DMS 273 treated with DMSO at 0.1 percent for 48 hours (cell line): ENCODE measurements at places on chromosomes 3 and 15.

DNA sequence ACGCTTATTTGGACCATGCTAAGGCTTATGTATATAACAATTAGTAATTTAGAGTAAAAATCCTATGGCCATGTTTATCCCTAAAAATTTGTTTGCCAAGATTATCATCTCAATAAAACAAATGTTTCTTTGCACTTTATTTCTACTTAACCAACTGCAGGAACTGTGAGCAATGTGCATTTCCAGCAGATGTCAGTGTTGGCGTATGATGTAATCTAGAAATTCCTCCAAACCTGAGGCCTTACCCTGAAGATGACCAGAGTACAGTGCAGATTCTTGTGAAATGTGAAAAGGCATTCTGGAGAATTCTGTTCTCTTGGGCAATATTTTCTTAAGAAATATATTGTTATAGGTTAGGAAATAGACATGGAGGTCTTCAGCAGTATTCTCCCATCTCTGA, 205.9 kb downstream of the MBNL1 start:
- no peak for DNase-seq

- no peak for DNase-seq
Measured at GRCh38 chr3:11140713-11141104, 13.6 kb upstream of the HRH1 start.

- no peak for DNase-seq
Measured at GRCh38 chr15:47066392-47066791, 650.9 kb upstream of the SEMA6D start.

- no peak for DNase-seq
Measured at GRCh38 chr3:78689378-78689777, 1078.4 kb downstream of the ROBO1 start.
